HS-27A (cell line): ENCODE measurements at places on chromosomes 1 and 21.

- DNase-seq: no peak
Measured at GRCh38 chr1:169110689-169111447, 4.4 kb downstream of the ATP1B1 start.

GRCh38 chr1:245156736-245157505 is 2.1 kb downstream of the KIF26B start:
- DNase-seq: no peak

- DNase-seq: no peak
Measured at GRCh38 chr1:199978408-199978940, 49.0 kb upstream of the NR5A2 start.

DNA sequence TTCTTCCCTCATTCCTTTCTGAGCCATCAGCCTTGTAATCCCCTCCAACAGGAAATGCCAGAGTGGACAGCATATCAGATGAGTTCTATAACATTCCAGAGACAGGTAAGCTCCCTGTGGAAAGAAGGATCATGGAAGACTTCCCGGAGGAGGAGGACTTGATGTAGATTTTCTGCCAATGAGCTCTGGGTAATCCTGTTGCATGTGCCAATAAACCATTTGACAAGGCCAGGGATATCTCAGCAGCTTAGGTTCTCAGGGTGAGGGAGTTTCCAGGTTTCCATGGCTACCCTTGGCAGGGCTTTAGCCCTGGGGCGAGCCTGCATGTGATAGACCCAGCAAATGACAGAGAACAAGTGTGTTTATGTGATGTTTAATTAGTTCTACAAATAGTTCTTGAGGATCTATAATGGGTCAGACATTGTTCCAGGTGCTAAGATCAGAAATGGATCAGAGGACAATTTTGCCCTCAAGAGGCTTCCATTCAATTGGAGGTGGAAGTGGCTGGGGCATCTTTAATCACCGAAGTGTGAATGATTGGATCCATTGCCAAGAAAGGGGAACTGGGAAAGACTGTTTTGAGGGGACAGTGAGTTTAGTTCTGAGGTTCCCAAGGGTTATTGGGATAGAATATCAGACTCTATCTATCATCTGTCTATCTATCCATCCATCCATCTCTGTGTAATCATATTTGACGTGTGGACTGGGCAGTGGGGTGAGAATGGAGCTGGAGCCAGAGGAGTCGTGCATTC is 6.9 kb downstream of the PLA2G5 start:
- no peak for DNase-seq

GRCh38 chr1:99644279-99645004 is 1.5 kb upstream of the PALMD start:
- DNase-seq: no peak

- DNase-seq: no peak
Measured at GRCh38 chr1:47378147-47378546, 37.9 kb upstream of the FOXE3 start.

DNA sequence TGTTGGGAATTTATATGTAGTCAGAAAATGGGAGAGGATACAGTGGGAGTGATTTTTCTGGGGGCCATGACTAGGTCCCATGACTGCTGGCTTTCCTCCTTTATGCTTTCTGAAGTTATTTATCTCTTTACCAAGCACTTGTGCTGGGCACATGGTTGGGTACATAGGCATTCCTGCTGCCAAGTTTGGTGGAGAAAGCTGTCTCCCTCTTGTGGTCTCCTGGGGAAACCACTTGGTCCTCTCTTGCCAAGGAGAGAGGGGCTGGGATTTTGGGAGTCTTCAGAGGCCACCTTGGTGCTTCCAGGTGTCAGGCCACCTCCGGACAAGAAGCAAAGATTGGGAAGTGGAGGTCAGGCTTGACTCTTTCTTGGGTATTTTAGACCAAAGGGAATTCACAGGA is 120.2 kb upstream of the KCNE2 start:
- DNase-seq: no peak

- DNase-seq: no peak
Measured at GRCh38 chr1:206982216-206982615, 12.0 kb upstream of the FCAMR start.

GRCh38 chr1:22903113-22903512 is 69.6 kb downstream of the LACTBL1 start:
- DNase-seq: peak; percentile 33

GRCh38 chr1:117616356-117616755 is 10.5 kb downstream of the TENT5C start:
- DNase-seq: no peak

DNA sequence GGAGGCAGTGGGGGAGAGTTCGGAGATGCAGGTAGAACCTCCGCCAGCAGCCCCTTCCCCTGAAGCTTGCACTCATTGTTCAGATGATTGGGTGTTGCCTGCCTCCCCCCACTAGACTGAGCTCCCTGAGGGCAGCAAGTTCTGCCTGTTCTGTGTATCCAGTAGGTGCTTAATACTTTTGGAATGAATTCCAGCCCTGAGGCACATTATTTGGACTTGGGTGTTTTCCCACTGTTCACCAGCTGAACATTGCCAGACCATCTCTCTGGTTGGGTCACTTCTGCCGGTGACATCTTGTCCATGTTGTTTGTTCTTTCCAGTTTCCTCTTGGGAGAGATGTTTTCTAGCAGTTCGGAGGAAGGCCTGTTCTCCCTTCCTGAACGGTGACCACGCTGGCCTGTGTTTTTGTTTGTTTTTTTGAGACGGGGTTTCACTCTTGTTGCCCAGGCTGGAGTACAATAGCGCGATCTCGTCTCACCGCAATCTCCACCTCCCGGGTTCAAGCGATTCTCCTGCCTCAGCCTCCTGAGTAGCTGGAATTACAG is 48.7 kb downstream of the SPSB1 start:
- DNase-seq: no peak

GRCh38 chr1:2894381-2895041 is 93.0 kb upstream of the TTC34 start:
- DNase-seq: no peak

DNA sequence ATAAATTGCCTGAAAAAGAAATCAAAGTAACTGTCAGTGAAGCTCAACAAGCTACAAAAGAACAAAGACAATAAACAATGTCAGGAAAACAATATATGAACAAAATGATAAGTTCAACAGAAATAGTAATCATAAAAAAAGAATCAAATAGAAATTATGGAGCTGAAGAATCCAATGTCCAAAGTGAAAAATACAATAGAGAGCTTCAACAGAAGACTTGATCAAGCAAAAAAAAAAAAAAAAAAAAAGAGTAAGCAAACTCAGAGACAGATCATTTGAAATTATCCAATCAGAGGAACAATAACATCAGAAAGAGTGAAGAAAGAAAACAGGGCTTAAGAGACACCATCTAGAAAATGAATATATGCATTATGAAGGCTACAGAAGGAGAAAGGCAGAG is 251.4 kb upstream of the SAMSN1 start:
- no peak for DNase-seq

DNA sequence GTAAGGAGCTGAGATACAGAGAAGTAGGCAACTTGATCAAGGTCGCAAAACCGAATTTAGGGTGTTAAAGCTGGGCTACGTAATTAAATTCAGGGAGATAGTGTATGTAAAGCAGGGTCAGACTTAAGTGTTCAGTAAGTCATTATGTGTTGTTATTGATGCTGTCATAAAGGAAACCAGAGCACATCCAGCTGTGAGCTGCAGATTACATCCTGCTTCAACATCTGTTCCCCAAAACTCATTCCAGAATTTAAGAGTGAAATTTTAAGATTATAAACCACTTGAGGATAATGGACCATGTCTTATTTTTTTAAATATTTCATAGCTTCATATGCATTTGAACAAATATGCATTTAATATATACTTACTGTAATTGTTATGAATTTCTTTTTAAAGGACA is 49.7 kb downstream of the IVNS1ABP start:
- DNase-seq: no peak

GRCh38 chr21:33290441-33290840 is 24.3 kb downstream of the IL10RB start:
- DNase-seq: no peak

DNA sequence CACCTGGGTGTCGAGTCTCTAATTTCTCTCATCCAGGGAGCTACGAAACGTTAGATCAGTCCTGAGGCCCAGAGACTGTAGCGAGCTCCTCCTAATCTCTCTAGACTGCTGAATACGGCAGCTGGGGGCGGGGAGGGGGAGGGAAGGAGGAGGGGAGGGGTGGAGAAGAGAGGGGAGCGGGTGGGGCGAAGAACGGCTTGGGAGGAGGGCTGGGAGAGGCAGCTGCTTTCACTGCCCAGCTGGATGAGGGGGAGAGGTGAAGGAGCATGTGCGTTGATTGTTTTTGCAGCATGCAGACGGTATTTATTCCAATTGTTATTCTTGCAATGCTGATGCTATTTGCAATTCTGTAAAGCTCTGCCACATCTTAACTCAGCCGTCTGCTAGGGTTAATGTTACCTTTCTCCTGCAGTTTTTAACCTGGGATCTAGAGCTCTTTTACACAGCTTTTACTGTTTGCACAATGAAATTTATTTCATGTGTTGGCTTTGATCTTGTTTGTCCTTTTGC is 790 bp downstream of the DNAJC6 start:
- DNase-seq: peak; percentile 2

GRCh38 chr1:169090308-169090899 is 16.1 kb upstream of the ATP1B1 start:
- no peak for DNase-seq

DNA sequence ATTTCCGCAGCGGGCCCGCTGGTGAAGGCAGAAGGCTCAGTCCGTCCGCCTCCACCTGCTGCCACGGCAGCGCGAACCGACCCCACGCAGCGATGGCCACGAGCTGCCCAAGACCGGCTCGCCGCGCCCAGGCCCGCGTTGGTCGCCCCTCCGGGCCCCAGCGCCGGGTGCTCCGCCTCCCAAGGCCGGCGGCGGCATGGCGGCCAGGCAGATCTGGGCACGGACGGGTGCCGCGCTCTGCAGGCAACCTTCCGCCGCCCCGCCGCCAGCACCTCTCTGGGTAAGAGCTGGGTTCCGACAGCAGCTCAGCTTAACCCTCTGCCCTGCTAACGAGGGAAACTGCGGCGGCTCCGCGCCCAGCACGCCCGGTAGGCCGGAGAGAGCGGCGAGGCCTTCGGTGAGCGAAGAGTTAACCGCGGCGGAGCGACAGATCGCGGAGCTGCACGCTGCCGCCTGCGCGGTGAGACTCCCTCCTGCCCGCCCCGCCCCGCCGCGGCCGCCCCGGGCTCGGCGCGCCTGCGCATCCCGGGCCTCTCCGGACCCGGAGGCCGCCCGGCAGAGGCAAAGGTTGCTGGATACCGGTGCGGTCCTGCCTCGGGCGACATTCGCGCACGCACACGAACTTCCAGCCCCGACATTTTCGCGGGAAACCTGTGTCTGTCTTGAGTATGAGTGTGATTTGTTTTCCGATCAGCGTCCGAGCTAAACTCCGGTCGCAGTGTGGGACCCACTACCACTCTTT is at the start of gene C1orf53:
C1orf53 (plus strand) TSS at position 177 of the 742 bp plus-strand sequence; CDS start at position 197, 20 bp downstream.
- DNase-seq: peak; percentile 51

GRCh38 chr1:156276532-156276931 is 6.1 kb downstream of the SMG5 start:
- no peak for DNase-seq

DNA sequence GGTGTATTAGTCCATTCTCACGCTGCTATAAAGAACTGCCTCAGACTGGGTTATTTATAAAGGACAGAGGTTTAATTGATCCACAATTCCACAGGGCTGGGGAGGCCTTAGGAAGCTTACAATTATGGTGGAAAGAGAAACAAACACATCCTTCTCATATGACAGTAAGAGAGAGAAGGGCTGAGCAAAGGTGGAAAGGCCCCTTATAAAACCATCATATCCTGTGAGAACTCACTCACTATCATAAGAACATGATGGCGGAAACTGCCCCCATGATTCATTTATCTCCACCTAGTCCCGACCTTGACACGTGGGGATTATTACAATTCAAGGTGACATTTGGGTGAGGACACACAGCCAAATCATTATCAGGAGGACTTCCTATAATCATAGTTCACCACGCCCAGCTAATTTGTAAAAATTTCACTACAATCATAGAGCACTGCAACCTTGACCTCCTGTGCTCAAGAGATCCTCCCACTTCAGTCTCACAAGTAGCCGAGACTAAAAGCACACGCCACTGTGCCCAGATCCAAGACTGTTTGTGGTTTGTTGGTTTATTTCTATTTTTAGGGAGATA is 164.9 kb downstream of the RERE start:
- no peak for DNase-seq

- DNase-seq: no peak
Measured at GRCh38 chr21:20215959-20216358, 782.2 kb upstream of the NCAM2 start.

- DNase-seq: no peak
Measured at GRCh38 chr1:50077273-50077672, 31.4 kb upstream of the ELAVL4 start.

DNA sequence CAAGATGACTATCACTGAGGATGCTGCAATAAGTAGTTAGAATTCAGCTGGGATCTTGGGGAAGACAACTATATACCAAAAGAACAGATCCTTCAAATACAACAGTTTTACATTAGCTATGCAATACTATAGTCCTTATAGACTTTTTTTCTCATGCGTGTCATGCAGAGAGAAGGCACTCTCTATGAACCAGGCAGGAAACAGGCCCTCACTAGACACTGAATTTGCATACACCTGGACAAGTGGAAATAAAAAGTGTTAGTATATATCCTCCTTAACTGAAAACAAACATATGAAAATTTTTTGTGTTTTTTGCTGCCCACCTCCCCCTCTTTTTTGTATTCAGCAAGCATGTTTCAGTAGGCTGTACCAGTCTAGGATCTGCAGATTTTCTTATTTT is 29.9 kb downstream of the TMCO1 start:
- no peak for DNase-seq

DNA sequence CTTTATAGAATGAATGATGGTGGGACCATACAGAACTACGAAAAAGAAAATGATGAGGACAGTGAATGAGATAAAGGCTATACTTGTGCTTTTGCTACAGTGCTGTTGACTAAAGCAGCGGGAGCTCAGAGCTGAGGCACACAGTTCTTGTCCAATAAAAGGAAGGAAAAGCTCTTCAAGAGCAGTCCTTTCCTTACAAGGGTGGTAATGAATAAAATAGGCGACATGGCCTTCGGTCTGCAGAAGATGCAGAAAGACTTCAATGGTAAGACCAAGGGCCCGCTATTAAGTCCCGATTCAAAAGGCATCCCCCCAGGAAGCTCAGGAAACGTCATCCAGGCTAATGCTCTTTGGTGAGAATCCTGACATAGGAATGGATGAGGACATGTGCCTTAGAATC is 44.4 kb downstream of the GNG12 start:
- DNase-seq: no peak

- no peak for DNase-seq
Measured at GRCh38 chr1:17215545-17215890, 10.6 kb downstream of the PADI1 start.

DNA sequence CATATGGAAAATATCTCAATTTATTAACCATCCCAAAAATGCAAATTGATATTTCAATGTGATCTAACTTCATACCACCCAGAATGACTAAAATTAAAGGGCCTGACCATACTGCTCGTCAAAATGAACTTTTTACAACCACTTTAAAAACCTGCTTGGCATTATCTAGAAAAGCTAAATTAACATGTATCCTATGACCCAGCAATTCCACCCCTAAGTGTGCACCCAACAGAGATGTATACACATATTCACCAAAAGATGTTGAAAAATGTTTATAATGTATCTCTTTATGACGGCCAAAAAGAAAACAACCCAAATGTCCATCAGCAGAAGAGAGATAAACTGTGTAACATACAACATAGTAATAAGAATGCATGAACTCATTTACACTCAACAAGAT is 1.6 kb upstream of the BCAR3 start:
- DNase-seq: no peak
